ENCODE measurements at places on chromosomes 1 and 21.

DNA sequence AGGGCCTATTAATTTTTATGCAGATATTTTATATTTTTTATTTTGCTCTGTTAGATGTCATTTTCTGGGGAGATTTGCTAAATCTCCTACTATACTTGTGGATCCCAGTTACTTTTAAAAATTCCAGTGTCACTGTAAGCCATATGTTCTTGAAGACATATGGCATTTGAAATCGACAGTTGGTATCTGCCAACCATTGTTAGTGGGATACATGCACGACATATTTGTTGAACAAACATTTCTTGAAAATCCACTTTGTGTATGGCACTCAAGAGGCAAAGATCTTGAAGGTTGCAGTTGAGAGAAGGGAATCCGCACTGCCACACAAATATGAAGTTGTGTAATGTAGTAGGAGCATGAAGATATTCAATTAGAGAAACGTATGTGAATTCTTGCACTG, 287.7 kb downstream of the HHAT start:
- no peak for DNase-seq

GRCh38 chr1:101394041-101394440, 157.2 kb downstream of the S1PR1 start:
- peak; percentile 1 for DNase-seq

- no peak for DNase-seq
Observed at GRCh38 chr1:47622776-47623556, 185.1 kb downstream of the FOXD2 start.

DNA sequence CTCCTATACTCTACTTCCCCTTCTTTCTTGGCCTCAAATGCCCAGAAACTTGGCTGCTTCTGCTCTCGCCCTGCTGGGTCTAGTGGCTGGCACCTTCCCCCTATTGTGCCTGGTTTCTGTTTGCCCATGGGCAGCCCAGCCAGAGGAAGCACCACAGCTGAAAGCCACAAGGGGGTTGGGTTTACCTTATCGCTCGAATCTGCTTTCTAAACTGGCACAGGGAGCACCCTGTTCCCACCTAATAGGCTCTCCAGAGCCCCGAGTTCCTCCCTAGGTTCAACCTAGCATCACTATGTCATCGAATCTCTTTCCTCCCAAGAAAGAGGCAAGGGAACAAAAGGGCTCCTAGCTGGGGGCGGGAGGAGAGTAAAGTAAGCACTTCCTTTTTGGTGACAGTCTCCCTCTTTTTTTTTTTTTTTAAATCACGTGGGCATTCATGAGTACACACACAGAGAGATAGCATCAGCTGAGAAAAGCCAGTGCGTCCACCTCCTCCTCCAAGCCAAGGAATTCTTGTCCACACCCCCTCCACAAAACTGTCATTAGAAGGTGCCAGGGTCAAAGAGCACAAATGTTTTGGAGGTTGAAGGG, 72.8 kb downstream of the PLEKHA6 start:
- DNase-seq, result no peak

DNA sequence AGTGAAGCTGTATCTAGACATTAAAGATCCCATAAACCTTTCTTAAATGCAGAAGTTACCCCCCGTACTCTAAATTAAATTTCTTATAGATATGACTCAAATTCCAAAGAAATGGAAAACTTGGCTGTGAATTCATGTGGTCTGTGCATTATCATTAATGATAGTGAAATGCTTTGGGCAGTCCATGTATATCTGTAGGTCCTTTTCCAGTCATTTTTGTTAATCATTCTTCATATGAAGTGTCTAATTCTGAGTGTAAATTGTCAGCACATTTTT, 89.3 kb downstream of the RGL1 start:
- no peak for DNase-seq

DNA sequence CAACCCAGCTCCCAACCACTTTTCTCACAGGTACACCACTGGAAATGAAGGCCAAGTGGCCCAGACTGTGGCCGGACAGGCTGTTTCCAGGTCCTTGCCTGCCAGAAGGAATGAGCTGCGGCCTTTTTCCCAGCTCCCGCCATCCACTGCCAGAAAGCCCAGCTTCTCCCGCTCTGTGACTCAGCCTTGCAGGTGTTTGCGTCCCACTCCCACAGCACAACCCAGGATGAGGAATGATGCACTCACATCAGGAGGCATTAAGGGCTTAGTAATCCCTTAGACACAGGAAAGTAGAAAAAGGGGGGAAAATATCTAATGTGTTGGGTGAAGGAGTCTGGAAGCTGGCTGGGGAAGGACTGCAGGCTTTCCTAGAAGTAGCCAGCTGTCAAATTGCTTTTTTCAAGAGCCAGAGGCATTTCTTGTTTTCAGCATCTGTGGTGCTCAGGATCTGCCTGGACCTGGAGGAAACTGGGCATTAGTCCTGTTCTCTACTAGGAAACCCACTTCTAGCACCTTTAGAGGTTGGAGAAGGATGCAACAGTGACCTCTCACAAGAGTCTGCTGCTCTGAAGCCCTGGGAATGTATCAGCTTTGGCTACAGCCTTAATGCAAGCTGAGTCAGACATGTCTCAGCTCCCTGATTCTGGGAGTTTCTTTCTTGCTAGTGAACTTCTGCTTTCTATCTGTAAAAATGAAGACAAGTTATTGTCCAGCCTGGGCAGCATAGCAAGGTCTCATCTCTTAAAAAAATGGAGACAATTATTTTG, 13.2 kb upstream of the MAP1LC3C start:
- DNase-seq, result no peak

- peak; percentile 63 for DNase-seq
Observed at GRCh38 chr1:219812491-219813203, 115.7 kb downstream of the SLC30A10 start.

DNA sequence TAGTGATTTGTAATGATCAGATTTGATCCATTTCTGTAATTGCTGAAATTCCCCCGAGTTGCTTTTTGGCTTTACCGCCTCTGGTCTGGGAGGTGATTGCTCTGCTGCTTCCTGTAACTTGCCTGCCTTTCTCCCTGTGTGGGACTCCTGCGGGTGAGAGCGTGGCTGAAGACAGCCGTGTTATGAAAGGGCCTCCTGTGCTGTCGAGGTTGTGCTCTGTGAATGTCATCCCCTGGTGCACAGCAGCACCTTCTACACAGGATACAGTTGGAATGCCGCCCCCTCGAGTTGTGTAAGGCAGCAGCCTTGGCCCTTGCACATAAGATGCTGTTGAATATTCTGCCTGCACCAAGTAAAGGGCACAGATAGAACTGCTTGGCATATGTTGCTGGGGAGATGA, 5.9 kb downstream of the SOD1 start:
- peak; percentile 27 for DNase-seq

- peak; percentile 13 for DNase-seq
Observed at GRCh38 chr1:40592107-40592803, 60.8 kb downstream of the ZNF684 start.

DNA sequence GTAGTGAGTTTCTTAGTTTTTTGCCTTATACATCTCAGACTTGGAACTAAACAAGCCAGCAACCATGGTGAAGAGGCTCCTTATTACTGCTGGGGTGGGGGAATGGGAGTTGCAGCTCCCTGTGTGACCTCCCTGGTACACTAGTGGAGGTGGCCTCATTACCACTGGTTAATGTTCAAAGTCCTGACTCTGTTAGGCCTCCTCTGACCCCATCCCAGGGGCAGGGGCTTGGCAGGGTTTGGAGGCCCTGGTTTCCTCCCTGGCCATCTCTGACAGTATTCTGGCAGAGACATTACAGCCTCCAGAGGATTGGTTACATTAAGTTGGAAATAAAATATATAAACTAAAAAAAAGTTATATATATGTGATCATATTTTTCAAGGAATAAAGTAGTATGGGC, 45.2 kb downstream of the CLIC4 start:
- DNase-seq, result no peak

DNA sequence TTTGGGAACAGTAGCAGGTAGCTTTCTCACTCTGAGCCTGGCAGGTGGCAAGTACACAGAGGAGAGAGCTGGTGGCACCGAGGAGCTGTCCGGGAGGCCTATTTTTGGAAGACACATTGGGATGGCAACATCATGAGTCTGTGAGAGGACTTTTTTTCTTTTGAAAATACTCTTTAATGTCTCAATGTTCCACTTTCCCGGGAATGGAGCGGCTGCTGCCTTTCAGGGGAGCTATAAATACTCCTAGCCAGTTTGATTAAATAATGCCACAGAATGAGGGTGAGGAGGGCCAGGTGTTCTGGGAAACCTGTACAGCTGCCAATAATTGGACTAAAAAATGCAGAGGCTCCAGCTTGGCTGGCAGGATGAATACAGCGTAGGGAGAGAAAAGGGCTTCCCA, 93.3 kb upstream of the COG2 start:
- DNase-seq, result no peak

DNA sequence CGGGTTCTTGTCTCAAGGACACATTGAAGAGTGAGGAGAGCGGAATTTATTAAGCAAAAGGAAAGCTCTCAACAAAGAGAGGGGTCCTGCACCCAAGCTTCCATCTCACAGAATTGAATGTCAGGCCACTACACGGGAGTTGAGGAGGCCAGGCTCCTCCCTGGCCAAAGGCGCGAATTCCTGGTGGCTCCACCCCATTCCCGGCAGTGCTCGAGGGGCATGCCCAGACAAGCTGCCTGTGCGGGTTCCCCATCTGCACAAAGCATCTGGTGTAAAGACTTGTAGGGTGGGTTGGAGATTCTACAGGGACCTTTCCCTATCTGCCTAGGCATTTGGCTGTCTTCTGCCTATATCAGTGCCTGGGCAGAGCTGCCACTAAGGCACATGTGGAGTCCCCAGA, 648.5 kb upstream of the PKN2 start:
- DNase-seq, result no peak

- no peak for DNase-seq
Observed at GRCh38 chr1:91006113-91006908, 15.5 kb downstream of the ZNF644 start.
